ENCODE measurements at places on chromosomes 2 and 18.

DNA sequence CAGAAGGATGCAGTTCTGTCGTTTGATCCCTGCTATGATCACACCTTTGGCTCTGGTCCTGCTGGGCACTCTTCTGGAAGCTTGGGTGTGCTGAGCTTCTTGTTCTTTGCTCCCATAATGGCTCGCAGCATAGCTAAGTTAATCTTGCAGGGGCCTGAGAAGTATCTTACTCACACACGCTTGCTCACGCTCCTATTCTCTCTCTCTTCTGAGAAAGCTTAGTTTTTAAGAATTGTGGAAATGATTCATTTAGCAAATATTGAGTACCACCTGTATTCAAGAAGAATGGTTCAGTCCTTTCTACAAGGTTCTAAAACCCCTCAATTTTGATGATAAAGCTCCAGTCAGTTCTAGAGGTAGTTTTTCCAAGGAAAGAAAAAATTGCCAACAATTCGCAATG lies 40.6 kb downstream of the XRCC5 start:
- no peak for DNase-seq

DNA sequence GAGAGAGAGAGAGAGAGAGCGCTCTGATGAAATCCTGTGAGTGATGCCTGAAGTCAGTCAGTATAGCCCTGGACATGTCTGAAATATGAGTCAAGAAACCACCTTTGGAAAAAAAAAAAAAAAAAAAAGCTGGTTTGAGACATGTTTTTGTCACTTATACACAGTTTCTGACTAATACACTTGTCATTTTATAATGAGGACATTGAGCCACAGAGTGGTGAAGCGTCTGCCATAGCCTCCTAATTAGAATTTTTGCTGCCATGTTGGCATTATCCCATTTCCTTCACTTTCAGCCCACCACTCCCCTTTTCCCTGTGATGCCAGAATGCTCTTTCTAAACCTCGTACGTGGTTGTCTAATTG lies 15.7 kb upstream of the MYO3B start:
- DNase-seq: no peak

DNA sequence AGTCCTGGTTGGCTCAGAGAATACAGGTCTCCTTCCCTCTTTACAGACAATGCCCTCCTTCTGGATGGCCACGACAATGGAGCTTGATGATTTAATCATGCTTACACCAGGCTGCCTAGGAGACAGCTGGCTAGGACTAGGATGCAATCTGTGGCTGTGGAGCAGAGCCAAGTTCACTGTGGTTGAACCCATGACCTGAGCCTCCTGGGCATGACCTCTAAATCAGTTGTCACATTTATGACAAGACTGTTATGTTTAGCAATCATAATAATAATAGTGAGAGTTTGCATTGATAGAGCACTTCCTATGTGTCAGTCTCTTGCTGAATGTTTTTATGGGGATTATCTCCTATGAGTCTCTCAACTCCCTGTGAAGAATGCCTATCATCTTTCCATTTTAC lies 244.1 kb downstream of the ICOS start:
- no peak for DNase-seq

- peak; percentile 55 for DNase-seq
Observed at GRCh38 chr2:64727013-64727767, 73.5 kb upstream of the SERTAD2 start.
